ENCODE measurements at places on chromosomes 3 and 15.

DNA sequence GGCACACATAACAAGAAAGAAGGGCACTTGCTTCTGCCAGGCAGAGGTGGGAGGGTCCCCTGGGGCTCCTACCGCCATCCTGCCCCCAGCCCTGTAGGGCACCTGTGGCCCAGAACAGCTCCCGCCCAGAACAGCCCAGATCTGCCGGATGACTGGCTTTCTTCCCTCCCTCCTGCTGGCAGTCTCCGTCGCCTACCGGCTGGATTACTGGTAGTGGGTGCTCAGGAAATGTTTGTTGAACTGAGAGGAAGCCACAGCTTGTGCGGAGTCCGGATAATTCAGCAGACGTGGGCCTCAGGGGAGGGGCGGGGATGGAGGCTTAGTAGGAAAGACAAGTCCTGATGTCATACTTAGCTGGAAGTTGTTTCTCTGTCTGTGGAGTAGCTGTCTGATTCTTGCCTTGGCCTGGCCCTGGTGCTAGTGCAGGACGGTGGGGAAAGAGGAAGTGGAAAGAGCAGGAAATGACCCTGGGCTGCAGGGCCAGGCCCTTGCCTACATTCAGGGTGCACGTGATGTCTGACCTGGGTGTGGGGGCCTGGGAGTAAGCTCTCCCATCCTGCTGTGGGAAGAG lies 6.7 kb downstream of the CCDC9B start:
- no peak for DNase-seq

GRCh38 chr3:114746502-114746901 lies 400.6 kb downstream of the ZBTB20 start:
- no peak for DNase-seq

DNA sequence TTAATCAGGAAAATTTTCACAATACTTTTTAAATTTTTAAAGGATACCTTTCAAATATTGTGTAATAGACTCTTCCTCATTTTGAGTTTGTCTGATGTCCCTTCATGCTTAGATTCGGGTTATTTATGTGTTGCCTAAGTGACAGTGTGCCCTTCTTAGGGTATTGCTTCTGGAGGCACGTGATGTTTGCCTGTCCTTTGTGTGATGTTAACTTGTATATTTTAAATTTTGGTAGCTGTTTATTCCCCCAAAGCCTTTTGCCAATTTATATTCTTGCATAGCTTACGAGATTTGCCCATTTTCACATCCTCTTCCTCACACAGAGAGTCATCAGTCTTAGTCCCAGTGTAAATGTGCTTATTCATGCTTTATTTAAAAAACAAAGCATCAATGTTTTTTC lies 433.1 kb downstream of the EPHB1 start:
- DNase-seq: no peak

GRCh38 chr3:140499114-140499757 lies 178.6 kb upstream of the TRIM42 start:
- DNase-seq: no peak

DNA sequence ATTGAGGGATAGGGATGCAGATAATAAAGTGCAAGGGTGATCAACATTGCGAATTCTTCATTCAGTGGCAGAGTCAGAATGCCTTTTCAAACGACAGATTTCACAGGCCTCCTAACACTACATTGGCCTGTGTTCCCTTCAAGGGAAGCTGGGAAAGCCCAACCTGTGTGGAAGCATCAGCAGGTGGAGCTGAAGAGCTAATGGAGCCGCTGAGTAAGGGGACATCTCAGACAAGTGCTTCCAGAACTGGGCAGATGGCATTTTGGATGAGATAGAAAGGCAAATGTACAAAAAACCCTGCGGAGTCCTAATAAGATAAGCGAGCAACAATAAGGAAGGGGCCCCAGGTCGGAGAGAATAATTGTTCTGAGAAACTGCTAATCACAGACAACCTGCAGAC lies 8.5 kb upstream of the SLC24A5 start:
- no peak for DNase-seq

All from stimulated activated naive CD4-positive, alpha-beta T cell treated with Interleukin-2 at 50 U/mL for 16 hours (primary cell).